Urinary bladder (tissue), 4 donors: ENCODE measurements at places on chromosomes 13 and 19.

- no peak for DNase-seq
These were observed 227.5 kb upstream of the STARD13 start for GRCh38 chr13:33512880-33513554.

DNA sequence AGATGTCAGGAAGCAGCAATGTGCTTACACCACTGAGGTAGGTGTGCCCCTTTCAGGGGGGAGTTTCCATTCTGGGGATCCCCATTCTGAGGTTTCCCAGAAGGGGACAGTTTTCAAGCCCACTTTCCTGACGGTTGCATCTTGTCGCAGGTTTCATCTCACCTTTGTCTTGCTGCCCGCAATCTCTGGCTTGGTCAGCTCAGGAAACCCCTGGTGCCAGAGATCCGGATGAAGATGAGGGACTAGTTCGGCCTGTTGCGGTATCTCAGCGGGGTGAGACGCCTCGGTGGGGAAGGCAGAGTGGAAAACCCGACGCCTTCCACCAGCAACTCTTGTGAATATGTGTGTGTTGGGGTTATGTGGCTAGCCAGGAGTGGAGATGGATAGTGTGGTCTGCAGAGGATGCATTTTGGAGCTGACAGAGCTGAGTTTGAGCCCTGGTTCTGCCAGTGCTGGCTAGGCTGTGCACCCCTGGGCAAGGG lies 13.1 kb downstream of the TNFSF9 start:
- no peak for DNase-seq

- no peak for DNase-seq
These were observed 174.0 kb downstream of the DCT start for GRCh38 chr13:94305463-94305862.

- no peak for DNase-seq
These were observed 6.7 kb upstream of the ZNF548 start for GRCh38 chr19:57382806-57383488.

DNA sequence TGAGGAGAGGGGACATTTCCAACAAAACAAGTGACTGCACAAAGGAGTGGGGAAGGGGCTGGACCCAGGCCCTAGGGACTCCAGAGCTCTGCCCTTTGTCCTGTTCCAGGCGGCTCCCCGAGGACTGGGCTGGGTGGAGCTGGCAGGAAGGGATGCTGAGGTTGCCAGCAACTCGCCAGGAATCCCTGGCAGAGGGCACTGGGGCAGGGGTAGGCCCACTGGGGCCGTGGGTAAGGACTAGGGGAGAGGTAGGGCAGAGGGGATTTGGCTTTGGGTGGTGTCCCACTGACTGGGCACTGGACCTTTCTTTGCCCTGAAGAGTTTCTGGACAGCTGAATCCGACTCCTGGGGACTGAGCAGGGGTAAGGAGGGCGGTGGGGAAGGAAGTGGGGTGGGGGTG lies 7.9 kb downstream of the LIPE start:
- DNase-seq, result no peak

DNA sequence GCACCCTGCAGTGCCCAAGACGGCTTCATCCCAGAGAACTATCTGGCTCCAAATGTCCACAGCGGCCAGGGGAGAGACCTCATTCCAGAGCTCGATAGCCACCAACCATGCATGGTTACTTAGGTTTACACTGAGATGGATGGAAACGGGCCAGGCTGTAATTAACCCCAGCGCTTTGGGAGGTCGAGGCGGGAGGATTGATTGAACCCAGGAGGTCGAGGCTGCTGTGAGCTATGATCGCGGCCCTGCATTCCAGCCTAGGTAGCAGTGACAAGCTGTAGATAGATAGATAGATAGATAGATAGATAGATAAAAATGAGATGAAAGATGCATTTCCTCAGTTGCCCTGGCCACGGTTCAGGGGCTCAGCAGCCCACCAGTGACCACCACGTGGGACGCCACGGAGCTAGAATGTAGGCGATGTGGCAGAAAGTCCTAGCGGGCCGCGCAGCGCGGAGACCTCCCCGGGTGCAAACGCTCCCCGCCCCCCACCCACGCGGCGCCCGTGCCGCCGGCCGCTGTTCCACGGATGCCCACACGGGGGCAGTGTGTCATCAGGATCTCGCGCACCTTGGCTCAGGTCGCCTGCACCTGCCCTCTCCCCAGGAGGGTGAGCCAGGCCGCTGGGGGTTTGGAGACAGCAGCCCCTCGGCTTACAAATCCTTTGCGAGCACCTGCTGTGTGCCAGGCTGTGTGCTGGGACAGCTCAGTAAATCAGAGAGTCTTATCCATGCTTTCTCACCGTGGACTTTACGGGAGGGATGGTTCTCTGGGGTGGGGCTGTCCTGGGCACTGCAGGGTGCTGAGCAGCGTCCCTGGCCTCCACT lies 13.5 kb upstream of the TLE5 start:
- no peak for DNase-seq

DNA sequence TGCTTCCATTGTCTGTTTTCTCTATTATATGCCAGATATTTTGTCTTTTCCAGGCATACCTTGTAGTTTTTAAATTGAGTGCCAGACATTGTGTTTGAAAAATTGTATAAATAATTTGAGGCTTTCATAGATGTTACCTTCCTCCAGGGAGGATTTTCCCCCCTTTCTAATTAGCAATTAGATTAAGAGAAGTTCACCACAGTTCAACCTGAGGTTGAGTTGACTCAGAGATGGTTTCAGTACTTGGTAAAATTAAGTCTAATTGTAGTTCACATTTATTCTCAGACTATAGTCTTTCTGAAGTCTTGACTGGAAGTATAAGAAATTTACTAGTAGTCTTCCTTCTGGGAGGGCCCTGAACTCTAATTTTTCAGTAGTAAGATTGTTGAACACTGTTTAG lies 104.1 kb upstream of the SCEL start:
- no peak for DNase-seq

DNA sequence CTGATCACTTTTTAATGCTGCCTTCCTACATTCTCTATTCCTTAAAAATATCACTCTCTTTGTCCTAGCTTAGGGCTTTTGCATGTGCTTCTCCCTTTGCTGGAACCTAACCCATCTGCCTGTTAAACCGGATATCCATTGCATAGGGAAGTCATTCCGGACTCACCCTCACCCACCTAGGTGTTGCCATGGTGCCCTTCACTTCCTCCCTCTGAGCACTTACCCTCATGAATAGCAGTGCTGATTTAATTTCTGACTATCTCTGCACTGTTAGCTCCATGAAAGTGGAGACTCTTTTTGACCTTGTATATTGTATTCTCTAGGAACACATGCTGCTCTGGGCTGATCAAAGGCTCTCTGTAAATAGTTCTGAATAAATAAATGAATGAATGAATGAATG lies 401.9 kb downstream of the PCDH20 start:
- no peak for DNase-seq

- no peak for DNase-seq
These were observed 5.8 kb downstream of the ZNF175 start for GRCh38 chr19:51576850-51577249.

- no peak for DNase-seq
These were observed 59.3 kb downstream of the TSHZ3 start for GRCh38 chr19:31289976-31290375.

DNA sequence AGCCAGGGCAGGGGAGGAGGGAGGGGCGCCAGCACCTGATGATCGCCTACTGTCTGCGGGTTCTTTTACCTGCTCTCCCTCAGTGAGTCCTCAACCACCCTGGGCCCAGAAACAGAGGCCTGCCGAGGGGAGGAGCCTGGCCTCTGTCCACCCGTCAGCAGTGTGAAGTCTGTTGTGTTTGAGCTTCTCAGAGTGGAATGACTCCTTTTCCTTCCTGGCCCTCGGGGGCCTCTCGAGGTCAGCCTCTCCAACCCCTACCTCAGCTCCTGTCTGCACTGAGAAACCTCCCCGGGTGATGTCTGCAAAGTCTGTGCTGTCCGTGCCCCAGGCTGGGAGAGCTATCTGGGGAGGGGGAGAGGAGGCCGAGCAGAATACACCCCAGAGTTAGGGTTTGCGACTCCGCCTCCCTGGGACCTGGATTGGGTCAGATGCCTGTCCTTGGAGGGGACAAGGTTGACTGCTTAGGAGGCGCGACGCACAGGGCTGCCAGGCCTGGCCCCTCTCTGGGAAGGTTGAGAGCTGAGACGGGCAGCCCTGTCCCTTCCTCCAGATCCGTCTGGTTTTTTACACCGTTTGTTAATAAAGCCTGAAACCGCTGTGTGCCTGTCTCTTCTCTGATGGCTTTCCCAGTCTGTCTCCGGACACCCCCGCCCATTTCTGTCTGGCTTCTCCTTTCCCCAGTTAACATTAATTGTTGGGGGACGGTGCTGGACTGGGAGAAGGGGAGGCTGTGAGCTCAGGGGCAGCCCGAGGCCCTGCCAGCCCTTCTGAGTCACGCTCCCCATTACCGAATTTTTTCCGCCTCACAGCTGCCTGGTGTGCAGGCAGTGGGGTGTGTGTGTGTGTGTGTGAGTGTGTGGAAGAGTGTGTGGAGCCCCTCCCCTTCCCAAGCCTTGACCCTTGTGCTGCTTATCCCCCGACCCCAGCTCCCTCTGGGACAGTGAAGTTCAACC lies 989 bp upstream of the SSC5D start:
- DNase-seq, result no peak

- DNase-seq, result no peak
These were observed 6.2 kb upstream of the CEACAM5 start for GRCh38 chr19:41702171-41702651.

- DNase-seq, result no peak
These were observed 93.7 kb upstream of the SGCG start for GRCh38 chr13:23086968-23087623.
